ENCODE measurements at places on chromosomes 12 and 14.

- no peak for DNase-seq
Observed at GRCh38 chr12:59699421-59700152, 103.8 kb downstream of the SLC16A7 start.

DNA sequence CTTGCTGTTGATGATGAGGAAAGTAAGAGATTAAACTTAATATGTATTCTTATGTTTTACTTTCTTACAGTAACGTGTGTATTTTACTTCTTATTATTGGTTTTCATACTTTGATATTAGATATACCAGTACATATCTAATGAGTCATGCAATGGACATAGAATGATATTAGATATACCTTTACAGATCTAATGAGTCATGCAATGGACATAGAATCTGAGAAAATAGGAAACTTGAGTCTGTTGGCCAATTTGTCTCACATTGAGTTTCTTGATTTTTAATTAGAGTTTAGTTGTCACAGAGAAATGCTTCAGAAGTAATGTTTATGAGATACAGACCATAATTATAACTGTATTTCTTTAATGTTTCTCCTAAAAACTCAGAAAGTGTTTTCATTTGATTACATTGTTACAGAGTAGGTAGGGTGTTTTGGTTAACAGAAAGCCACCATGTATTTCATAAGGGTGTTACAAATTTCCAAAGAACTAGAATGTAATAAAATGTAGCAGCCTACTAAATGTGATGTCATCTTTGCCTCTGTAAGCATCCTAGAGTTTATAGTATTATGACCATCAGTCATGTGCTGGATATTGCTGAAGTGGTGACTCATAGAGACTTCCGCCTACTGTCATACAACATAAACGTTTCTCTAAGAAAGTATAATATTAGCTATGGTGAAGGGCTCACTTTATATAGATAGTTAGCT, 3.0 kb downstream of the GAS2L3 start:
- DNase-seq, result no peak

- no peak for DNase-seq
Observed at GRCh38 chr14:105891221-105891602, 364.8 kb downstream of the TMEM121 start.

DNA sequence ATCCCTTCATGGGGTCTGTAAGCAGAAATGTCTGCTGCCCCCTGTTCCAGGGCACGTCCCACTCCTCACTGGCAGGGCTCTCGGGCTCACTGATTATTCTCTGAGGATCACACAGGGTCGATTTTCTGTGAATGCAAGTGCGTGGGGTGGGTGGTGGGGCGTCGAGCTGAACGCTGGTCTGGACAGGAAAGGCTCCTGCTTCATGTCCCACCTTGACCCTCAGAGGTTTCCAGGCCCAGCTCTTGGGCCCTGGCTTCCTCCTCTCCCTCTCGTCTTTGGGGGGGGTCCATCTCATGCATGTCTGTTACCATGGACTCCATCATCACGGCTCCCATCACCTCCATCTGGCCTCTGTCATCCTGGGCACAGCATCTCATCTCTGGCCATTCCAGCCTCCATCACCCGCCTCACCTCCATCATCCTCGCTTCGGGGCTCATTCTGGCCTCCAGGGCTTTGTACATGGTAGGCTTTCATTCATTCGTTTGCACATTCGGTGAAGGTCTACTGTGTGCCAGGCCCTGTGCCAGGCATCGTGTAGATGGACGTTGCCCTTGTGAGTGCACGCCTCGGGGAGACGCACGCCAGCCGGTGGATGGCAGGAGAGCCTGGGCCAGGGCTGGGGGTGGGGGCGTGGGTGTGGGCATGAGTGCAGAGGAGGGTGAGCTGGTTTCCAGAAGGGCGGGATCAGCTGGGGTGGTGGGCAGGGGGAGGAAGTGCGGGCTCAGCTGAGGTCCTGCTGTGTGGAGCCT, 34.7 kb downstream of the RTL1 start:
- DNase-seq, result no peak

GRCh38 chr12:46380022-46380796, 7.6 kb upstream of the SLC38A2 start:
- no peak for DNase-seq

All from DMS153 (cell line).